Neural progenitor cell (in vitro differentiated cells): ENCODE measurements at places on chromosomes 12 and 14.

- no peaks in the 10 kb centered on the region for H3K36me3 ChIP-seq
- H3K4me3 ChIP-seq, result no peak overlapping the region
- H3K27me3 ChIP-seq, result peaks cover 37% of the 10 kb centered on the region
- no peak overlapping the region for H3K27ac ChIP-seq
Observed at GRCh38 chr14:92684801-92685560, 63.4 kb downstream of the LGMN start.

GRCh38 chr14:68862954-68863594 lies 70.2 kb upstream of the ZFP36L1 start:
- no peaks in the 10 kb centered on the region for H3K36me3 ChIP-seq
- H3K4me1 ChIP-seq, result no peaks in the 10 kb centered on the region
- H3K27me3 ChIP-seq, result no peaks in the 10 kb centered on the region
- no peak overlapping the region for H3K4me3 ChIP-seq
- no peak overlapping the region for H3K27ac ChIP-seq
- peak; percentile 86 for DNase-seq

- H3K27me3 ChIP-seq, result peaks cover 14% of the 10 kb centered on the region
- peak; percentile 63 for DNase-seq
- no peaks in the 10 kb centered on the region for H3K36me3 ChIP-seq
- peaks cover 30% of the 10 kb centered on the region for H3K4me1 ChIP-seq
Observed at GRCh38 chr12:44874981-44875416, 1.1 kb downstream of the NELL2 start.

DNA sequence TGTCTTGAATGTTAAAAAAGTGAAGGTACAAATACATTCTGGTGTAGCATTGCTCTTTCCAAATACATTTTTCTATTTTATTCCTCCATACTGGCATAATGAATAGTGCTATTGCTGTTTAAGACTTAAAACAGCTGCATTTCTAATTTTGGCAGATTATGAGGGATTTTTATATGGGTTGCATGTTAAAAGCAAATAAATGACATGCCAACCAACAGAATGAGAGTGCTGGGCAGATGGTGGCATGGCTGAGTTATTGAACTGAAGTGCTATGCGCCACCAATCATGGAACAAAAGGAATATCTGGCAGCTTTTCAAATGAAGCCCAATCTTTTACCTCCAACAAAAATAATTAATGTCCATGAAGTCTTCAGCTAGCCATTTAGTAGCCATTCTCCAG lies 215.0 kb downstream of the PRKD1 start:
- H3K36me3 ChIP-seq, result no peaks in the 10 kb centered on the region
- H3K4me3 ChIP-seq, result no peak overlapping the region
- DNase-seq, result no peak
- no peak overlapping the region for H3K27ac ChIP-seq
- no peaks in the 10 kb centered on the region for H3K4me1 ChIP-seq

- no peaks in the 10 kb centered on the region for H3K36me3 ChIP-seq
- peak; percentile 83 for DNase-seq
- no peak overlapping the region for H3K27ac ChIP-seq
- H3K27me3 ChIP-seq, result no peaks in the 10 kb centered on the region
Observed at GRCh38 chr12:114625294-114625851, 58.6 kb downstream of the TBX3 start.

- H3K4me1 ChIP-seq, result no peaks in the 10 kb centered on the region
- no peak for DNase-seq
- no peaks in the 10 kb centered on the region for H3K36me3 ChIP-seq
- no peak overlapping the region for H3K27ac ChIP-seq
- H3K4me3 ChIP-seq, result no peak overlapping the region
- no peaks in the 10 kb centered on the region for H3K27me3 ChIP-seq
Observed at GRCh38 chr12:29460082-29460481, 37.4 kb downstream of the OVCH1 start.

DNA sequence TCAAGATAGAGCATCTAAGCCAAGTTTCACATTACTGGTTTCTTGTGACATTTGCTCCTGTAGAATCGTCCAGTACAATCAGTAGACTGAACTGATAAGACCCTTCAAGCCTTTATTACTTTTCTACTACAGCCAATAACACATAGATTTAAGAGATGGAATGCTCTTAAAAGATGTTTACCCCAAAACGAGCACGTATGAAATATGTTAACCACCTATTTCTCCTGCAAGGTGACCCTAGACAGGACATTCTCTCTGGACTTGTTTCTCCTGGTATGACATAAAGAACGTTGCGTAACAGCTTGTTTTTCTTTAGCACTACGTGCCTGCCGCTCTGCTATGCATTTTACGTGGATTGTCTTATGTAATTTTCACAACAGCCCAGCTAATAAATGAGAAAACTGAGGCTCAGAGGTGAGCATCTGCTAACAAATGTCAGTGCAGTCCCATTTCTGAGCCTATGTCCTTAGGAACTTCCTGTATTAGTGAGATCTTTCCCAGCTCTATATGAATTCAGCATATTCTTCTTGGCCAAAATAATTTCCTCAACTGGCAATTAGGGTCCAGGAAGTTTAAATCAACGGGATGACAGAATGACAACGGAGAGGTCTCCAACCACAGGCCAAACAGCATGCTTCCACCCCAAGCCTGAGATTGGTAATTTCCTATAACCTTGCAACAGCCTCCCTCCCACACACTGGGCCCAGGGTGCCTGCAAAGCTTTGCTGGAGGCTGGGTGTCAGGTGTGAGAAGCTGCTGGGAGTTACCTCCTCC lies 3.7 kb downstream of the NFKBIA start:
- no peaks in the 10 kb centered on the region for H3K36me3 ChIP-seq
- no peak for DNase-seq
- no peak overlapping the region for H3K27ac ChIP-seq
- peaks cover 6% of the 10 kb centered on the region for H3K4me1 ChIP-seq
- H3K27me3 ChIP-seq, result no peaks in the 10 kb centered on the region

- no peaks in the 10 kb centered on the region for H3K36me3 ChIP-seq
- no peak overlapping the region for H3K27ac ChIP-seq
- no peak for DNase-seq
- H3K4me1 ChIP-seq, result no peaks in the 10 kb centered on the region
Observed at GRCh38 chr14:48771717-48772116, 814.5 kb downstream of the RPS29 start.

DNA sequence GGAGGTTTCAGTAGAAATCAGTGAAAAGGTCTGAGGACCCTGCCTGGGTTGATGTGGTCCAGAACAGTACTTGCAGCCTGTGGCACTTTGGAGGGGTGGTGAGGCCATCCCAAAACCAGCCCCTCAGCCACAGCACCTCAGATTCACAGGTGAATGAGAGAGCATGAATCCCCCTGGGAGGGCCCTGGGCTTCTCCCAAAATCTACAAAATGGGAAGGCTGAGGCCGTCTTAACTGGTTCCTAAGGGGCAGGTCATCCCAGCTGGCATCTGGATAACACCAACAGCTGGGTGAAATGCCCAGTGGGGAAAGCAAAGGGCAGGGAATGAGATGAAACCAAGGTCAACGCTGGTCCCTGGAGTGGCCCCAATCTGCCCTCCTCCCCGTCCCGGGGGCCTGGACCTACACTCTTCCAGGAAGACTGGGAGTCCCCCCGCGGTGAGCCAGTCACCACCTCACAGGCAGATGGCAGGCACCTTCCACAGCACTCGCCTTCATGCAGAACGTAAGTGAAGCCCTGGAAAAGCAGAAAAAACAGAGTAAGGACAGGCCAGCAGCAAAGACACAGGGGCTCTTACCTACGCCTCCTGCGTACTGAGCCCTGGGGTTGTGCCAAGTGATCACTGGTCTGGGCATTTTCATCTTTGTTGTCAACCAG lies 26.3 kb upstream of the ANO2 start:
- no peak overlapping the region for H3K4me3 ChIP-seq
- peaks cover 8% of the 10 kb centered on the region for H3K4me1 ChIP-seq
- no peaks in the 10 kb centered on the region for H3K36me3 ChIP-seq
- H3K27me3 ChIP-seq, result no peaks in the 10 kb centered on the region

DNA sequence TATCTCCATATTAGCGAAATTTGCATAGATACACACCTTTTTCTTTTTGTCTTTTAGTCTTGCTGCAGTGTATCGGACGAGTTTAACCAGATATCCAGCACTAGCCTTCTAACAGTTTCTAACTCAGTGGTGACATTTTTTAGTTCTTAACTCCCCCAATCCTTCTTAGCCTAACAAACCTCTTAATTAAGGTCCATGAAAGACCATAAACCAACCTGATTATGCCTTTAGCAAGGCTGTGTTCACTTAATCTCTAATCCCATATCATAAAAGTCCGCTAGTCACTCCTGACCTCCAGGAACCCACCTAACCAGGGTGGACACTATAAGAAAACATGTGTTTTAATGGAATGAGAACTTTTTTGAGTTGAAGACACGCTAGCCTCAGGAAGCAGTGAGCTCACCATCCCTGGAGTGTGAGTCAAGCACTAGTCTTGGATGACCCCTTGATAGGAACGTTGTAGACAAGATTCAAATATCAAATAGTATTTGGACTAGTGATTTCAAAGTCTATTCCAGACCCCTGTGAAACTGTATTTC lies 9.5 kb downstream of the CDKN1B start:
- H3K4me1 ChIP-seq, result peaks cover 18% of the 10 kb centered on the region
- no peak overlapping the region for H3K27ac ChIP-seq
- DNase-seq, result no peak
- peak overlapping the region; percentile 84 for H3K4me3 ChIP-seq
- no peaks in the 10 kb centered on the region for H3K27me3 ChIP-seq

DNA sequence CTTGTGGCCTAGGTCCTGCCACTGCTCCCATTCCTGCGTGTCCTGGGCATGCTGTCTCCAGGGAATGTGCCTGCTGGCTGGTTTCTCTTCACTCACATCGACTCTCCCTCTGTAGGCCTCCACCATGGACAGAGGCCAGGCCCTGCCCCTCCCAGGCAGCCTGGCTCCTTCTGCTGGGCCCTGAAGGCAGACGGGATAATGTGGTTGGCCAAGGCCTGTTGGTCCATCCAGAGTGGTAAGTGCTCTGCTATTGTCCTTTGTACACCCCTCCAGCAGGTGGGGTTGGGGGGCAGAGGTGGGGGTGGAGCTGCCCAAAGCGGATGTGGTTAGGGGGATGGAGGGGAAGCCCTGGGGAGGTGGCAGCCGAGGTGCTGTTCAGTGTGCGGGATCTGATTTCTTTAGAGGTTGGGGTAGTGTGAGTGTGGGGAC lies 9.5 kb upstream of the NR4A1 start:
- no peaks in the 10 kb centered on the region for H3K36me3 ChIP-seq
- no peak overlapping the region for H3K27ac ChIP-seq
- DNase-seq, result peak; percentile 66
- no peak overlapping the region for H3K4me3 ChIP-seq
- H3K27me3 ChIP-seq, result peaks cover 24% of the 10 kb centered on the region

DNA sequence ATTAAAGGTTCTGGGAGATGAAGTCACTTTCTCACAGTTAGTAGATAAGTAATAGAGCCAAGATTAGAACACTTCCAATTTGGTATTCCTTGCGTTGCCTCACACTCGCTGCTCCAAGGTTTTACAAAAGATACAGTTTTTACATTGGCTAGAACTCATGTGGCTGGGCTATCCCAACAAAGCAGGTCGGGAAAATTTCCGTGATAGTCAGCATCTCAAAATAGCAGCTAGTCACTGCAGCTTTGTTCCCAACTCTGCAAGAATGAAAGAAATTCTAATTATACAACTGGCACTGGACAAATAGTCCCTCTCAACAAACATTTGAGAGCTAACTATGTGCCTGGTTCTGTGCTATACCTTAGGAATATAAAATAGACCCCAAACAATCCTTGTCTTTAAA lies 24.6 kb upstream of the PPP1R12A start:
- H3K4me1 ChIP-seq, result no peaks in the 10 kb centered on the region
- H3K27me3 ChIP-seq, result no peaks in the 10 kb centered on the region
- no peak for DNase-seq
- no peaks in the 10 kb centered on the region for H3K36me3 ChIP-seq
- no peak overlapping the region for H3K4me3 ChIP-seq

DNA sequence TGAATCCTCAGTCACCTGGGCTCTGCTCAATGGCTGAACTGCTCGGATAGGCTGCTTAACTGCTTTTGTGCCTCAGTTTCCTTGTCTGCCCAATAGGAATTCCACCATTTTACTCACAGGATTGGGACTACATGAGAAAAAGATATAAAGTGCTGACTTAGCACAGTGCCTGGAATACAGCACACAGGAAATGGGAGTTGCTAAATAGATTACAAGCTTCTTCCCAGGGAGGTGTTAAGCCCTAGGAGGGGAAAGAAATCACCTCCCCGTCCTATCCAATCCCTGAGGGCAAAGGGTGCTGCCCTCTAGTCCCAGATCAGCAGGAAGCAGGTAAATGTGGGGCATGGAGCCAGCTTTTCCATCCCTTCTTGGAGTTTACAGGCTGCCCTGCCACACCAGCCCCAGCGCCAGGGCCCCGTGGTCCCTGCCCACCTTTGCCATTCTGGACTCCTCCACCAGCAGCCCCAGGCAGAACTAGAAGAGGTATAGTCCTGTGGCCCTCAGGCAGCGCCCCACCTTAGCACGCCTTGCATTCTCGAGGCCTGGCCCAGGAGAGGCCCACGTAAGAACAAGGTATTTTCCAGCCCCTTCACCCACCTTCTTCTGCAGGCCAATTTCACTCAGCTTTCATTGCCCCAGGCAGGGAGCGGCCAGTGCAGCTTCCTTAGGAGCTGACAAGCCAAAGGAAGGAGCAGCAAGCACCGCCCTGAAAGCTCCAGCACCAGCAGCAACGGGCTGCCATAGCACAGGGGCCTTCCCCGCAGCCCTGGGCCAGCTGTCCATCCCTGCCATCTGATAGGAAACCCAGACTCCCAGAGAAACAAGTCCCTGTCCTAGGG lies 28.8 kb upstream of the RPLP0 start:
- H3K4me1 ChIP-seq, result peaks cover 64% of the 10 kb centered on the region
- H3K27me3 ChIP-seq, result no peaks in the 10 kb centered on the region
- H3K4me3 ChIP-seq, result no peak overlapping the region
- DNase-seq, result peak; percentile 33
- H3K27ac ChIP-seq, result peak overlapping the region; percentile 63

GRCh38 chr12:57162553-57163125 lies 15.2 kb upstream of the LRP1-AS start:
- no peak for DNase-seq
- H3K4me1 ChIP-seq, result no peaks in the 10 kb centered on the region
- H3K27ac ChIP-seq, result no peak overlapping the region
- no peaks in the 10 kb centered on the region for H3K27me3 ChIP-seq
- no peaks in the 10 kb centered on the region for H3K36me3 ChIP-seq

DNA sequence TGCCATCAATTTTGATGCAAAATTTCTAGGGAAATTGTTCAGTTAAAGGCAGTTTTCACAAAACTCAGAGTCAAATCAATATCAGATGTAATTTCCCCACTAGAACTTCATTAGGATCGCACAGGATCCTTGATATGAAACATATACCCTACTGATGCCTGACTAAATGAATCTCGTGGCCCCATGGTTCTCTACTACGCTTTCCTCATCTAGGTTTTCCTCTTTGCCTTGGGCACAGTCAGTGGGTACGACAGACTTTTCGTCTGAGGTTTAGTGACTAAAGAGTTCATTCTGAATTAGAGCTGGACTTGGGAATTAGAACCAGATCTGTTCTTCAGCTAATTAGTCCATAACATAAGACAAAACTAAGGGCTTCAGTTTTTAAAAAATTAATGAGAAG lies 42.5 kb upstream of the GNPNAT1 start:
- H3K36me3 ChIP-seq, result no peaks in the 10 kb centered on the region
- DNase-seq, result no peak
- H3K27ac ChIP-seq, result peak overlapping the region; percentile 38
- no peaks in the 10 kb centered on the region for H3K27me3 ChIP-seq
- H3K4me1 ChIP-seq, result peaks cover 42% of the 10 kb centered on the region
